ENCODE measurements at places on chromosomes 16 and 17. TPM values are rescaled to one million over a fixed set of nuclear protein-coding genes. Genes with fewer than 3 reads are reported as not detected.
A peak's percentile ranks its signal among the peaks of the same experiment; 100 is the strongest.

Gene CCDC144A
- not detected for polyA plus RNA-seq

DNA sequence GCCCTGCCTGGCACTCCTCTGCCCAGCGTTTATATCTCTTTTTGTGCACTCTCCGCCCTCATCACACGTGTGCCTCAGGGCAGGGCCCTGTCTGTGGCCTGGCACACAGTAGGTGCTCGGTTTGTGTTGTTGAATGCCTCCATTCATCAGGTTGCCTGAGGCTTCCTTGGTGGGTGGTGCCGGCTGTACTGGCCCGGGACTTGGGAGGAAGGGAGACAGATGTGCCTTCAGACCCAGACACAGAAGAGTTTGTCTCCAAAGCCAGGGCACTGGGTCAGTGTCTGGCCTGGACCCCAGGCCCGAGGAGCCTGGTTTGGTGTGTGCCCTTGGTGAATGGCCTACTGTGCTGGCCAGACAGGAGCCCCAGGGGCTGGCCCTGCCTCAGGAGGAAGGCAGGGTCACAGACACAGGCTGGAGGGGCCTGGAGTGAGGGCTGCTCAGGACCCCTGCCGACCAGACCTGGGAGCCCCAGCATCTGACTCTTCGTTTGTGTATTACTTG is 71.6 kb downstream of the RAI1 start:
- no peak for DNase-seq

- DNase-seq: peak; percentile 59
These were observed 394.7 kb downstream of the SEC14L1 start for GRCh38 chr17:77535435-77535834.

Gene SPN
- polyA plus RNA-seq: 6.7 TPM

- no peak for DNase-seq
These were observed 29.0 kb downstream of the FCSK start for GRCh38 chr16:70483426-70483825.

Gene RGS11
- polyA plus RNA-seq: 4.0 TPM

DNA sequence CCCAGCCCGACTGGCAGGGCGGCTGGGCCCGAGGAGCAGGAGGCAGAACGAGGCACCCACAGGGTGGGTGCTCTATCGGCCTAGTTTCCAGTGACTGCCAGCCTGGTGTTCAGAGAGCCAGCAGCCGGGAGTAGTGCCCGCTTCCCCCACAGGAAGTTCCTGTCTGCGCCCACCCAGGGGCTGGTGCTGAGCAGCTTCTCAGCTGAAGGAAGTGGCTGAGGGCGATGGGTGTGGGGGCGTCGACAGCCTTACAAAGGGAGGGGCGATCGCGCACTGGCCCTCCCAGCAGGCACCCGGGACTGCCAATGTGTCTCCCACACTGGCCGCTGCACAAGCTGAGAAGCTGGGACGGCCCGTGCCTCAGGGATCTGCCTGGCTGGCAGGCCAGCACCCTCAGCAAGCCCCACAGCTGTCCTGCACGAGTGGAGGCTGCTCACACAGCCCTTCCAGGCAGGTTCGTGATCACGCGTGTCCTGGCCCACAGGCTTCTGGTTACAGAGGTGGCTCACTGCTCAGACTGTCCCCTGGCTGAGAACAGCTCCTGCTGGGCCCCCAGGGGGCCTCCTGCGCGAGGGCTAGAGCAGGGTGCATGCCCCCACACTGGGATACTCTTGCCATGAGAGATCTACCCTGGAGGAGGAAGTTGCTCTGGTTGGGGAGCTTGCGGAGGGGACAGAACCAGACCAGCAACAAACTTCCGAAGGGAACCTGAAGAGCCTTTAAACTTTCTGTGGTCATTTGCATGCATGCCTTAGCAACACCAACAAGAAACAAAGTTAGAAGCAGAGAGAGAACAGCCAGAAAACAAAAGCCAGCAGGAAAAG is 2.5 kb downstream of the RNF166 start:
- no peak for DNase-seq

Gene LGALS9B
- polyA plus RNA-seq: 13.6 TPM

GRCh38 chr16:17241264-17241835 is 229.4 kb downstream of the XYLT1 start:
- DNase-seq: peak; percentile 81

DNA sequence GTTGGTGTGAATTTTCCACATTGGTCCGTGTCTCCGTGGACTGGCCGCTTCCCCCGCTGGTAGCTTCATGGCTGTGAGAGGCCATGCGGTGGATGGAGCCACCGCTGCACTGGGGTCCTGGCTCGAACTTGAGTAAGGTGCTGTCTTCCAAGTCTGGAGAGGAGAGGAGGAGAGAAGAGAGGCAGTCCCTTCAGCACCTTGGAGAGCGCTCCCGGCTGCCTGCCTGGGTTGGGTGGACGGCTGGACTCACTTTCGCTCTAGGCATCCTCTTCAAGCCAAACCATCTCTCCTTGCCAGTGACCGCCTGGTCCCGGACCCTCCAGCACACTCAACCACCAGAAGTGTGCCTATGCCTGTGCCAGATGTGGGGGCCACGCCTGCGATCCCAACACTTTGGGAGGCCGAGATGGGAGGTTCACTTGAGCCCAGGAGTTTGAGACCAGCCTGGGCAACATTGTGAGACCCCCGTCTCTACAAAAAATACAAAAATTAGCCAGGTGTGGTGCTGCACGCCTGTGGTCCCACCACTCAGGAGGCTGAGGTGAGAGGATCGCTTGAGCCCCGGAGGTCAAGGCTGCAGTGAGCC is 6.2 kb downstream of the JPH3 start:
- DNase-seq: no peak

DNA sequence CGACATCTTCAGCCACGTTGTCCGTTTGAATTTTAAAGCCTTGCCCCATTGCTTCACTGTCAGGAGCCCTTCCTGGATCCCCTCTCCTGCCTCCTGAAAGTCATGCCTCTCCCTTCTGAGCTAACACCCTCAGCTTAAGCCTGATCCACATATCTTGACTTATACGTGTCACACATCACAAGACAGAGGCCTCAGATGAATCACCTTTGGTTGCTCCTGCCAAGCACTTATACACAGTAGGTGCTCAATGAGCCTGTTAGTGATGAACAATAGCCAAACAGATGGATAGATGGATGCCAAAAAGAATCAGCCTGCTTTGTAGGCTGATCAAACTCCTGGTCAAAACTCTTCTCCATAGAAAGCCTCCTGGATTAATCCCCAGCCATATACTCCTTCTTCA is 31.8 kb downstream of the PITPNM3 start:
- DNase-seq: no peak

Gene NPB
- polyA plus RNA-seq: not detected

Gene SYCE1L
- polyA plus RNA-seq: 0.92 TPM

GRCh38 chr16:84868328-84868727 is 48.5 kb downstream of the CRISPLD2 start:
- no peak for DNase-seq

Gene MRPS23
- 17.4 TPM for polyA plus RNA-seq

Gene KSR1
- polyA plus RNA-seq: 21.2 TPM

DNA sequence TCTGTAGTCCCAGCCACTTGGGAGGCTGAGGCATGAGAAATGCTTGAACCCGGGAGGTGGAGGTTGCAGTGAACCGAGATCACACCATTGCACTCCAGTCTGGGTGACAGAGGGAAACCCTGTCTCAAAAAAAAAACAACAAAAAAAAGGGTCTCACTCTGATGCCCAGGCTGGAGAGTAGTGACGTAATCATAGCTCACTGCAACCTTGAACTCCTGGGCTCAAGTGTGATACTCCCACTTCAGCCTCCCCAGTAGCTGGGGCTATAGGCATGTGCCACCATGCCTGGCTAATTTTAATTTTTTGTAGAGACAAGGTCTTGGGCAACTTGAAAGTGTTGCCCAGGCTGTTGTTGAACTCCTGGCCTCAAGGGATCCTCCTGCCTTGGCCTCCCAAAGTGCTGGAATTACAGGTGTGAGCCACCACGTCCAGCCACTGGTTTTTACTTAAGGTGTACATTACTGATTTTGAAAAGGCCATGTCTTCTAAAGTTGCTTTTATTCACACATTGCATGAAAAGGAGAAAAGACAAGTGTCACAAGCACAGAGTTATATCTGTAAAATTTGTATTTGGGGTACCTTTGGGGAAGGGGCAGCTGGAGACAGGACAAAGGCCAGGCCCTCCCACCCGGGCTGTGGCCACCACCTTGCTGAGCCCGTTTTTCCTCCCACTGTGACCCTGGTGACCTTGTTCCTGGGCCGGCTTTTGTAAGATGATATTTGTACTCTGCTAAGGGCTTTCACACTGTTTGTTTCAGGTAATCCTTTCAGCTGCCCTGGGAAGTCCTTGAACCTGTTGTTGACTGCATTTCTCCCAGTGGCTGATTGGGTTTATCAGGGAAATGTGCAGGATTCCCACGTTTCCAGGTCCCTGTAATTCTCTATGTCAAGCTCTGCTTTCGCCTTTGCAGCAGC is 11.5 kb downstream of the GPT2 start:
- DNase-seq: no peak

- no peak for DNase-seq
These were observed 587 bp upstream of the PRR35 start for GRCh38 chr16:559411-560203.

- DNase-seq: no peak
These were observed 969.7 kb downstream of the CDH11 start for GRCh38 chr16:64151990-64152767.

Data from sigmoid colon (tissue), 7 donors.